ENCODE measurements at places on chromosomes 2 and 18.

- no peak for DNase-seq
Measured at GRCh38 chr2:209525834-209526281, 102.0 kb downstream of the MAP2 start.

- DNase-seq: no peak
Measured at GRCh38 chr18:22703883-22704585, 229.1 kb upstream of the RBBP8 start.

GRCh38 chr2:141015341-141016047, 1115.3 kb downstream of the LRP1B start:
- DNase-seq: no peak

DNA sequence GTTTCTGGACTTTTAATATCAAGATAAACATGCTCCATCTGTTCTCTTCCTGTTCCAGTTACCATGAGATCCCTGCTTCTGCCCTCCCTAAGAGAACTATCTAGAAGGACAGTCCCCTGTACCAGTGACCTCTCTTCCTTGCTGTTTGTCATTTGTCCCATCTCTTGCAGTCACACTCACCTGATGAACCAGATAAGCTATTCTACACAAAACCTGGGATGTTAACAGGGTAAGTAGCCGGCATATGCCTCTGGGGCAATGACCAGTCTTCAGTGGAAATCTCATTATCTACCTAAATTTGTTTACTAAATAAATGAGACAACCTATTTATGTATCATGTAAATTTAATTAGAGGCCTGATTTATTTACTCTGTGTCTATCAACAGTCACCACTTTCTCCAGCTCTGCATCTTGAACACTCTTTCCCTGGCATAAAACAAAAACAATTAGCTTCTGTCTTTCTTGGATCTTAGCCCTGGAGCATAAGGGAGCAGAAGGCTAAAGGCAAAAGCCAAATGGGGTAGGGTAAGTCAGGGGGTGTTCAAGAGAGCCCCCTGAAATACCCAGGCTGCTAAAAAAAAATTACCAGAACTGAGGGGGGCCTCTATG, 337.7 kb downstream of the ALK start:
- no peak for DNase-seq

DNA sequence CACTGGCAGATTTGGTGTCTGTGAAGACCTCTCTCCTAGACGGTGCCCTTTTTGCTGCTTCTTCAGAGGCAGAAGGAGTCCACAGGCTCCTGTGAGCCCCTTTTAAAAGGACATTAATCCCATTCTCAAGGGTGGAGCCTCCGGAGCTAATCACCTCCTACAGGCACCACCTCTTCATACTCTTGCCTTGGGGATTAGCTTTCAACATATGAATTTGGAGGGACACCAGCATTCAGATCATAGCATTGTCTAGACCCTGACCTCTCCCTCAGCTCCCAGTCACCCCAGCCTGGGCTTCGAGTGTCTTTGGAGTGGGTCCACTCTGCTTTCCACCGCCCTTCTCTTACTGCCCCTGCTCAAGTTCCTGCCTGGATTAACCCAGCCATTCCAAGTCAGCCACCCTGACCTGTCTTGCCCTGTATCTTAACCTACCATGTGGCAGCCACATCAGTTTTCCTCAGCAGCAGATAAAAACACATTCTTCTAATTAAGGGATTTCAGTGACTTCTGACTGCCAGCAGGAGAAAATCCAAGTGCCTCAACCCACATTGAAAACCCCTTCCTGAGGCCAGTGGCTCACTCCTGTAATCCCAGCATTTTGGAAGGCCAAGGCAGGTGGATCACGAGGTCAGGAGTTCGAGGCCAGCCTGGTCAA, 6.1 kb upstream of the NCL start:
- DNase-seq: no peak

DNA sequence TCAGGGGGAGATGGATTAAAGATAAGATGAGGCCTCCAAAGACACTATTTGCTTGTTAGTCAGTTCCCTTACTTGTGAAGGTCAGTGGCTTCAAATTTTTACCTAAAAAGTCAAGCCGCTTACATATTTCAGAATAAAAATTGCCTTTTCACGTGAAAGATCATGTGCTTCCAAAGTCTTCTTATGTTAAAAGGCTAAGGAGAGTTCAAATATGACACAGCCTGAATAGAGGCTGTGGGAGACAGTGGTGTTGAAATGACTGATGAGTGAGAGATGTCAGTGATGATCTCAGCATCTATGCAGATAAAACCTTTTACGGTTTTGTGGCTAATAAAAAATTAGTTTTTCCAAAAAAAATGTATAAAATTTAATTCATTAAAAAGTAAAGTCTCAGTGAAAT, 40.5 kb downstream of the UPP2 start:
- no peak for DNase-seq

- no peak for DNase-seq
Measured at GRCh38 chr2:170485254-170486026, 229.7 kb upstream of the SP5 start.

DNA sequence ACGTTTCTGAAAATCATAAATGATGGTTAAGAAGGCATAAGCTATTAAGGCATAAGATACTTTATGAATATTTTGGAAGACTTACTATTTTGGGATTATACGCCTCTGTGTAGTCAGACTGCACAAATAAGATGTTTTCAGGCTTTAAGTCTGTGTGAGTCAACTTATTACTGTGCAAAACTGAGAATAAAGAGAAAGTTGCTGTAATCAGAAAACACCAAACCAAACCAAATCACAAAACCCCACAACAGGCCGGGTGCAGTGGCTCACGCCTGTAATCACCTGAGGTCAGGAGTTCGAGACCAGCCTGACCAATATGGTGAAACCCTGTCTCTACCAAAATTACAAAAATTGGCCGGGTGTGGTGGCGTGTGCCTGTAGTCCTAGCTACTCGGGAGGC, 7.7 kb downstream of the CLK1 start:
- no peak for DNase-seq

DNA sequence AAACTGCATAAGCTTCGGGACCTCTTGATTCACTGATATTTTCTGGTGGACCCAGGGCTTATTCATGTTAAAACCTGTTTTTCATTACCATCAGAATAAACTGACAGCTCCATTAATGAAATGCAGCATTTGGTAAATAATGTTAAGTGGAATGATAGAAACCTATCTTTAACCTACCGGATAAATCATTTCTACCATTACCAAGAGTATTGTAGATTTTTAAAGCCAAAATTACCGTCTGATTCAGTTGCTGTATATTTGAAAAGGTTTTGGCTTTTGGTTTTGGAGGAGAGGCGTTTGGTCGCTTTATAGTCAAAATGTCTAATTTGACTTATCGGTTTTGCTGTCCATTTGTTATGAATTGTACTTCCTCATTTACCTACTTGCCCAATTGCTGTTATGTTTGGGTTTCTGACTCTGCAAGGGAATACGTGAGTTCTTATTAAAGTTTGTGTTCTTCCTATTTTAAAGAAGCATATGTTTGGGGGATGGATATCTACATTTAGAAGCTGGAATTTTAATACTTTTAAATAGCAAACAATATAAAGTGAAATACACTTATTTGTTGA, 1.0 kb upstream of the CUL3 start:
- DNase-seq: no peak

GRCh38 chr18:23137097-23137635, 1.9 kb downstream of the CABLES1 start:
- DNase-seq: no peak

GRCh38 chr18:32010124-32010721, 8.4 kb upstream of the RNF125 start:
- no peak for DNase-seq

DNA sequence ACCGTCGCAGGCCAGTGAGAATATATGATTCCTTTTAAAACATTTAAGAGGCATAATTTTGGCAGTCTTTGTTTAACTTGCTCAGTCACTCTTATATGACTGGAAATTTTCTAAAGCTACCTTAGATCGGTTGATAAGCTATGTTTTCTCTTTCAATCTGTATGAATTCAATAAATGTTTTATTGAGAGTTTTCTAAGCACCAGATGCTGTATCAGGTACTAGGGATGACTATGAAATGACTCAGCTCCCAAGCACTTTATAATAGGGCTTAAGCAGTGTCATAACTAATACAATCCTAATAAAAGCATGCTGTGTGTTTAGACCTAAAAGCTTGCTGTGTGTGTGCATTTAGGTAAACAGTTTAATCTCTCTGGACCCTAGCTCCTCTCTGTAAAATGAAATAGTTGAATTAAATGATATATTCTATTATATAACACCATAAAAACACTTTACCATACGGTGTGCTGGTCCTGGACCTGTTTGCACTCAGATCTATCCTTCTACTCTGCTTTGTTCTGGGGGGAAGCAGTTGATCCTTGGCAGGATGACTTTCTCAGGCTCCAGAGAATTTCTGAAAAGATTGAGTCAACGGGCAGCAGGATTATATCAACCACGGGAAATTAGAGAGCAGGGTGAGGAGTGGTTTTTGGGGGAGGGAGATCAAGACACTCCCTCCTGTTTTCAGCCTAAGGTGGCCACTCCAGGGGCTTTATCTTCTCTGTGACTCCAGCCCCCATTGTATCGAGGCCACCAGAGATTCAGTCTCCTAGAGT, 26.1 kb upstream of the SLC38A11 start:
- DNase-seq: no peak

Data from Panc1 (cell line).